ENCODE measurements at places on chromosomes 3 and 15. TPM values are rescaled to one million over a fixed set of nuclear protein-coding genes. Genes with fewer than 3 reads are reported as not detected.

Gene GOLGA6D
- not detected for total RNA-seq

Gene GRAMD1C
- 1.3 TPM for total RNA-seq

Gene HRH1
- 37.0 TPM for total RNA-seq

Gene RPN1
- 546 TPM for total RNA-seq

Gene USP19
- 45.9 TPM for total RNA-seq
